Amniotic epithelial cell (primary cell): ENCODE measurements at places on chromosomes 3 and 15.

- DNase-seq = no peak
Observed at GRCh38 chr3:172076212-172076611, 36.8 kb downstream of the FNDC3B start.

GRCh38 chr3:27623085-27623753, 98.9 kb downstream of the EOMES start:
- no peak for DNase-seq

GRCh38 chr3:126300001-126300760, 57.0 kb downstream of the KLF15 start:
- no peak for DNase-seq

DNA sequence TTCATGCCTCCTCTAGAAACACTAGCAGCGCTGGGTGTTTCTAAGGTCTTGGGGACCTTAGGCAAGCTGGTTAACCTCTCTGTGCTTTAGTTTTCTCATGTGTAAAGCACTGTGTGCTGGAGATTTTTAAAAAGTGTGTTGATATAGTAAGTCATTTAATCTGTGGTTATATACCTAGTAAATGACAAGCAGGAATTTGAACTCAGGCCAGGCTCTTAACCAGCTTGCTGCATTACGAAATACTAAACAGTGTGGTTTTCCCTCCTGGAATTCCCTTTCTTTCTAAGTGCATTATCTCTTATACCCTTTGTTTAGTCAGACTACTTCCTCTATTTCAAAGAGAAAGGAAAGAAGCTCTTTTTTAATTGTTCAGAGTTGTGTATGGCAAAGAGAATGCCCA, 26.5 kb downstream of the NEO1 start:
- peak; percentile 96 for DNase-seq
